Mesendoderm (in vitro differentiated cells): ENCODE measurements at places on chromosomes 2 and 18.

DNA sequence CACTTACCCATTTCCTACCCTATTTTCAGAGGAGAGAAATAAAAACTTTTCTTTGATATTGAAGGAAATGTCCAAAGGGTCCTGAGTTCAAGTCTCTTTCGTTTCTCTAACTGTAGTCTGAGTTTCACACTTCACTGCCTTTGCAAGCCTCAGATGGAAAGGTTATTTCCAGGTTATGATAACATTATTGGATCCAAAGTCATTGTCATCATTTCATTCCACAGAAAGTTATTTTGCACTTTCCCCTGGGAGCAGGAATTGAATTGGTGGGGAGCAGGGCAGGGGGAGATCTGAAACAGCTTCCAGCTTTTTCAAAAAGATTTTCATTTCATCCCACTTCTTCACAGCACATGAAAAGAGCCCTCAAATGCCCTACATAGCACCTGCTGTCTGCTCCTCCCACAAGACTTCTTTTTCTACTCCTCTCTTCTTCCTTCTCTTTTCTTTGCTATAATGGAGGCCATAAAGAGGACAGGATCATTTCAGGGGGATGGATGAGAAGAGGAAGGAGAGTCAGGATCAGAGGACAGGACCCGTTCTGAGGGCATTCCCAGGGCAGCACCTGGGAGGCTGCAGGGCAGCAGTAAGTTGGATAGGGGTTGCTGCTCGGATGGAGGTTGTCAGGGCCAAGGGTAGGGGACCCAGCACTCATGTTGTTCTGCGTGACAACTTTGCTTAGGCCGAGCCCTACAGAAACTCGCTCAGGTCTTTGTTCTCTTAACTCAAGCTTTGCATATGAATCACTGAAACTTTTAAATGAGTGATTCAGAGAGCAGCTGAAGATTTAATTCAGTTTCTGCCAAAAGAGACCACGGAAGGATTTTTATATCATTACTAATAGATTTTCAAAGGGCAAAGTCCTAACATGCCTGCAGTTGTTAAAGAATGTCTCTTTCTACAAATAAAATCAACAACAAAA is 11.4 kb upstream of the GALNT5 start:
- peak; percentile 30 for DNase-seq

- no peak for DNase-seq
Observed at GRCh38 chr2:117832332-117832731, 17.8 kb downstream of the DDX18 start.

DNA sequence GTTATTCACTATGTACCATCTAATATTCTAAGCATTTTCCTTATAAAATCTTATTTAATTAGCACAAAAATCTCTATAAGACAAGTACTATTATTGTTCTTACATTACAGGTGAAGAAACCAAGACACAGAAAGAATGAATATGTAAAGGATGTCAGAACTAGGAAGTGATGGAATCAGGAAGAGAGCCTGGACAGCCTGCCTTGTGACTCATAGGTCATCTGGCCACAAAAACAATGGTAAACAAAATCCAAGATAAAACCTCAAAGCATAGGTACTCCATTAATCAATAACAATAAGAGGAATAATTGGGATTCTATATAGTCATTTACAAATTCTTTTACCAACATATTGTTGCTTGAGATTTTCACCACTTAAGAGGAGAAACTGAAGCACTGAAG is 505.4 kb upstream of the PIK3C3 start:
- no peak for DNase-seq

DNA sequence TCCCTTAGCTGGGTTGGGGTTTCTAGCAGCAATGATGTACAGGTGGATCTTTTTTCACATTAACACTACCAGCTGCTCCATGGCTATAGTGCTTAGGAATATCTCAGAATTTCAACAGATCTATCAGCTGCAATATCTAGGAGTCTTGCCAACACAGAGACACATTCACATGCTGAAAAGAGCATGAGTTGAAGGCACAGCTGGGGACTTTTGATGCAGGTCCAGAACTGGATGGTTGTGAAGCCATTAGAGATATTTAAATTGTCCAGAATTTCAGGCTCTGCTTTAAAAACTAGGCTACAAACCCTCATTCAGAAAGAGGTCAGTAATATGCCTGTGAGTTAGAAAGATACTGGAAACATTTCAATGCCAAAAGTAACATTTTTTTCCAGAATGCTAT is 122.2 kb upstream of the CCDC195 start:
- DNase-seq = no peak
